ENCODE measurements at places on chromosomes 12 and 14.
A peak's percentile ranks its signal among the peaks of the same experiment; 100 is the strongest.

GRCh38 chr12:130669205-130669557, 46.9 kb downstream of the RIMBP2 start:
- DNase-seq = no peak

DNA sequence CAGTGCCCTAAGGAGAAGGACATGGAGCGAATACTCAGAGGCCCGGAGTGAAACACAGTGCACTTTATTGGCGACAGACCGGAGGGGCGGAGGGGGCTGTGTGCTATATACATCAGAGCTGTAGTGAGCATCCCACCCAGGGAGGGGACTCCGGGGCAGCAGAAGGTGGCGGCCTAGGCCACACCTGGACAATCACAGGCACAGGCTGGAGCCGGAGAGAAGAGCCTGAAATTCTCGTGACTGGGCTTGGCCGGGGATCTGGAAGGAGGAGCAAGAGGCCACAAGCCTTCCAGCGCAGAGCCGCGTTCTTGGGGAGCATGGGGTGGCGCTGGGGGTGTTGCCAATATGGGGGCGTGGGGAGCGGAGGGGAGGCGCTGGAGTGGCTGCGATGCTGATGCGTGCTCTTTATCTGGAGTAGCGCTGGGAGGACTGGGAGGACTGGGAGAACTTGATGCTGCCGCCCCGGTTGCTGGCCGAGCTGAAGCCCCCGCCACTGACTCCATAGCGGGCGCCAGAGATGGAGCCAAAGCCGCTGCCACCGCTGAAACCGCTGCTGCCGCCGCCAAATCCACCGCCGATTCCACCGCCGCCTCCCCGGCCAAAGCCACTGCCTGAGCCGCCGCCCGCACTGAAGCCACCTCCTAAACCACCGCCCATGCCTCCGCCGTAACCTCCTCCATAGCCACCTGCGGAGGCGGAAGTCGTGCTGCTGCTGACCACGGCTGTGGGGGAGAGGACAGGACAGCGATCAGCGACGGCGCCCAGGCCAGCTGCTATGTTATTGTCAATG, 6.1 kb downstream of the KRT3 start:
- peak; percentile 7 for DNase-seq

- DNase-seq = no peak
Measured at GRCh38 chr12:86261142-86261541, 5.0 kb upstream of the MGAT4C start.

DNA sequence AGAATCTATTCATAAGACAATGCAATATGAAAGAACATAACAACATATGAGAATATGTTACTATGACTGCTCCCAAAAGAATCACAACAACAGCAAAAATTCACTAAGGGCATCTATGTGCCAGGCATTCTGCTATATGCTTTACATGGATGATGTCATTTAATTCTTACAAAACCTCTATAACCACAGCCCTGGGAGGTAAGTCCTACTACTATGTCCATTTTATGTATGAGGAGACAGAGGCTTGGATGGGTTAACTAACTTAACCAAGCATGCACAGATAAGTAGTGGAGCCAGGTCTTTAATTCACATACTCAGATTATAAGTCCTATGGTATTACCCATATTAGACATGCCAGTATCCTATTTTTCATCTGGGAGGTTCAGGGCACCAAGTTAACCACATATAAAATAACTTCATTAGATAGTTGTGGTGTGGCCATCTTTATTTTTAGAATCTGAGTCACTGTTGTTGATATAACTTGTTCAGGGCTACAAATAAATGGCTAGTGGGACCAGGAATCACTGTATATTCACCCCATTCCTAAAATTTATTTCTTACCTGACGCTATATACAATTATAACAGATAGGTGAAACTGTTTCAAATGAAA, 33.2 kb upstream of the RAD51AP1 start:
- peak; percentile 4 for DNase-seq

DNA sequence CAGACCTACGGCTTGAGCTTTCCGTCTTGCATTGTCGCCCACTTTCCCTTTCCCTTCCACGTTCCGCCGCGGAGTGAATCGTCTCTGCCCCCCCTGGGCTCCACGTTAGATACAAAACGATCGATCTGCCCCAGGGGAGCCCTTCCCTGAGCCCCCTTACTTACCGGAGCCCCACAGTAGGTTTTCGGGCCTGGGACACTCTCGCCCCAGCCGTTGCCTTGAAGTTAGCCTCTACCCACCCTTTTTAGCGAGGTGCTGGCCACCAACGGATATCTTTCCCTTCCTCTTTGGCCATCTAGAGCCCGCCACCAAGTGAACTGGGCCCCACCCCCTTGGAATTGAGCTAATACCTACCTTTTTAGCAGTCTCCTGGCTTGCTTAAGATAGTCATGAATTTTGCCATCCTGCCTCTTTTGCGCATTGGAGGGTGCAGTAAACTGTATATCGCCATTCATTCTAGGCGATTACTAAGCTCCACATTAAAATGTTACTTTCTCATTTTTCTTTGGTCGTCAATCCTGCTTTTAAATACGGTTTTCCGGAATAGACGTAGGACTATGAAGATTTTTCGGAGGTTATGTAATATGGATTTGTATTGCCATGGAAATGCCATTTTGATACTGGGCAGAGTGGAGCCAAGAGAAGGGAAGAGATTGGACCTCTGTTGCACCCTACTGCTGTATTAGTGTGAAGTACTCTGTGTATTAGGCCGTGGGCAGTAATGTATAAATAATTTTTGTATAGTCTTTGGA, 764 bp downstream of the RBM25 start:
- peak; percentile 66 for DNase-seq

GRCh38 chr12:3132636-3133404, 55.6 kb downstream of the TSPAN9 start:
- DNase-seq = no peak

GRCh38 chr14:101104485-101104884, 201.0 kb upstream of the RTL1 start:
- no peak for DNase-seq

DNA sequence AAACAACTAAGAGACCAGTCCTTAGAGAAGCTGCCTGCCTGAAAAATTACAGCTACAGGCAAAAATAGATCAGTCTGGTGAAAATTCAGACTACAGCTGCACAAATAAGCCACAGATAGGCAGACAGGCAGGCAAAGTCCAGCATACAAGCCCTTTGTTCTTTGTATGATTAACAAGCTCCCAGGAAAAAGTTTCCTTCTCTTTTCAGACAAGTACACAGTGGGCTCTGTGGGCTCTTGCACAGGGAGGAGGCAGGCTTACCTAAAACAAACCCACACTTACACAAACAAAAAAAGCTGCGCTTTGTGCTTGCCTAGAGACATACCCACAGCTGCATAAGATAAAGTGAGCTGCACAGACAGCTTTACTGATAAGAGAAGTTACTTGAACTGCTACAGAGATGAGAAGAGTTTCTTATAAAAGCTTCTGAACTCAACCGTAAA, 7.7 kb downstream of the OR6C68 start:
- DNase-seq = no peak

GRCh38 chr12:111469401-111469800, 63.7 kb downstream of the SH2B3 start:
- peak; percentile 69 for DNase-seq

DNA sequence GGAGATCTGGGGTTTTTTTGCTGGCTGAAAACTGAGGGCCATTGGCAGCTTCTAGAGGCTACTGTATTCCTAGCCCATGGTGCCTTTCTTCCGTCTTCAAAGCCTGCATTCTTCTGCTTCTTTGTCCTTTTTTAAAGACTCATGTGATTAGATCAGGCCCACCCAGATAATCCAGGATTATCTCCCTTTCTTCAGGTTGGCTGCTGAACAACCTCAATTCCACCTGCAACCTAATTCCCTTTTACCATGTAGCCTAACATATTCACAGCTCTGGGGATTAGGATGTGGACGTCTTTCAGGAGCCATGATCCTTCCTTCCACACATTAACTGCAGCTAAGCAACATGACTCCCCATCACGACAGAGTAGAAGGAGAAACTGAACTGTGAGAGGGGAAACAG, 985.5 kb downstream of the DIO2 start:
- no peak for DNase-seq

- no peak for DNase-seq
Measured at GRCh38 chr12:74539261-74539660, 1.6 kb downstream of the ATXN7L3B start.

DNA sequence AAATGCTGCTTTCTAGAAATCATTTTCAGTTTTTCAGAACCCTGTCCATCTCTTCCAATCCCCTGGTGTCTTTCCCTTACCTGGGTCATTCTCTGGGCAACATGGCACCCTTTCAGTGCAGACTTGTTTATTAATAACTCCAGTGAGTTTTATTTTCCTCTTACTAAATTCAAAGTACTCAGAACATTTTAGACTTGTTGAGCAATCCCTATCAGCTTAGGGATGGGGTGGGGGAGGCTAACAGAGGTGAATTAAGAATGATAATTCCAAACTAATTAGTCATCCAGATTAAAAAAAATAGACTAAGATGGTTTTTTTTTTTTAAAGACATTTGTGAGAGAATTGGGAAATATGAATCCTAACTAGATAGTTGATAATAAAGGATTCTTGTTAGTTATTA, 10.7 kb downstream of the GPRC5A start:
- no peak for DNase-seq

DNA sequence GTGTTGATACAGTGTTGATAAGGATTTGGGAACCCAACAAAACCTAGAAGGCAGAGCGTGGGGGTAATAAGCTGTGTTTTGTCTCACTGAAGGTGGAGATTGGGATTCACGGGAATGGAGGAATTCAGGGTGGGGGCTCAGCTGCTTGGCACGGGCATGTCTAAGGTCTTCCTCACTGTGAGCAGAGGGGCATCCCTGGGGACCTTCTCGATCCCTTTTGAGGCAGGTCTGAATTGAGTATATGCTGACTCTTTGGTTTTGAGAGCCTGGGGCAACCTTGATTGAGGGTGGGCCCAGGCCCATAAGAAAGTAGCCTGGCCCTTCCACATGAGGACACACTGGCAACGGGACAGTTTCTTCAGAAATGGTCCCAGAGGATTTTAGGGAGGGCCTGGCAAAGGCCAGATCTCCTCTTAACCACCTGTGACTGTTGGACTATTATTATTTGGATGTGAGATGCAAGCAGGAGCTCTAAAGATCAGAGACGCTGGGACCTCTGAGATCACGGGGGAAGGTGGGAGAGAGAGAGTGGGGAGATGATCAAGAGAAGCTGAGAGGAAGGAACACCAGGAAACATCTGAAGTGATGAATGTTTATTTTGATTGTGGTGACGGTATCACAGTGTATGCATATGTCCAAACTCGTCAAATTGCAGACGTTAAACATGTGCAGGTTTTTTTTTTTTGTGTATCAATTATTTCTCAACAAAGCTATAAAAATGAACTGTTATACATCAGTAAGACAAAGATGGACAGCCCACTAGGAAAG, 48.4 kb downstream of the SMIM41 start:
- DNase-seq = no peak

GRCh38 chr12:113130457-113131135, 5.0 kb downstream of the RASAL1 start:
- DNase-seq = no peak

GRCh38 chr12:11233532-11233931, 36.0 kb downstream of the PRB3 start:
- no peak for DNase-seq

GRCh38 chr12:96397756-96398423, 2.3 kb downstream of the CDK17 start:
- DNase-seq = peak; percentile 25
